ENCODE measurements at places on chromosomes 4 and X. TPM values are rescaled to one million over a fixed set of nuclear protein-coding genes. Genes with fewer than 3 reads are reported as not detected.

SATL1 gene
- total RNA-seq, result not detected

TSPAN7 gene
- not detected for total RNA-seq

SFRP2 gene
- total RNA-seq, result not detected

LYAR gene
- total RNA-seq, result 58.5 TPM

GC gene
- not detected for total RNA-seq

NAP1L2 gene
- not detected for total RNA-seq

DDIT4L gene
- not detected for total RNA-seq

ANXA3 gene
- not detected for total RNA-seq

GRIA2 gene
- total RNA-seq, result not detected

RAPGEF2 gene
- 8.4 TPM for total RNA-seq

ARHGAP6 gene
- total RNA-seq, result not detected

DUSP9 gene
- total RNA-seq, result not detected

ALAS2 gene
- not detected for total RNA-seq

UGT2A1 gene
- total RNA-seq, result not detected

XPNPEP2 gene
- total RNA-seq, result not detected

APELA gene
- not detected for total RNA-seq

ATP2B3 gene
- total RNA-seq, result not detected

MAGEC2 gene
- total RNA-seq, result not detected

PAK3 gene
- total RNA-seq, result not detected

GUCY1B1 gene
- not detected for total RNA-seq

ENPEP gene
- total RNA-seq, result 0.09 TPM

ZNF630 gene
- 1.3 TPM for total RNA-seq

ADAMTS3 gene
- total RNA-seq, result not detected

AGTR2 gene
- total RNA-seq, result not detected

TMSB15A gene
- not detected for total RNA-seq

PKD2 gene
- total RNA-seq, result 3.8 TPM

SYTL5 gene
- not detected for total RNA-seq

GPRIN3 gene
- total RNA-seq, result 9.9 TPM

SLC34A2 gene
- total RNA-seq, result not detected

CT45A1 gene
- total RNA-seq, result not detected

CBR4 gene
- total RNA-seq, result 49.3 TPM
